ENCODE measurements at places on chromosomes 4 and X. TPM values are rescaled to one million over a fixed set of nuclear protein-coding genes. Genes with fewer than 3 reads are reported as not detected.

- no peaks in the 10 kb centered on the region for H3K4me1 ChIP-seq
- no peak overlapping the region for H3K27ac ChIP-seq
- no peaks in the 10 kb centered on the region for H3K27me3 ChIP-seq
- H3K36me3 ChIP-seq, result no peaks in the 10 kb centered on the region
- no peak for DNase-seq
These were observed 215.5 kb downstream of the APBB2 start for GRCh38 chr4:40998675-40999358.

DNA sequence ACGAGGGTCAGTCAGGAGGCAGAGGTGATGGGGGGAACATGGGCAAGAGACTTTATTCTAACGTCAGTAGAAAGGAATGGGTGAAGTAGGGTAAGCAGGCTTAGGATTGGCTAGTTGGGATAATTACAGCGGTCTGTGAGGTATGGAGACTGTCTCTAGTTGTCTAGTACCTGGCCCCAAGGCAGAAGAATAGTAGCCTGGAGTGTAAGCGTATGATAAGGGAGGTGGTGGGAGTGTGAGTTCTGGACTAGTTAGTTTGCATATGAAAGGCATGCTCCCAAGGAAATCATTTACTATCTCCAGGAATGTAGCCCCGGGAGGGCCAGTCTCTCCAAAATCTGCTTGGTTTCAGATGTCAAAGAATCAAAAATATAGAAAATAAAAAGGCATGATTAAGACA lies 219.6 kb upstream of the ANXA3 start:
- H3K4me3 ChIP-seq, result no peak overlapping the region
- DNase-seq, result no peak
- H3K36me3 ChIP-seq, result no peaks in the 10 kb centered on the region
- H3K27me3 ChIP-seq, result no peaks in the 10 kb centered on the region
- H3K4me1 ChIP-seq, result peaks cover 12% of the 10 kb centered on the region
- no peak overlapping the region for H3K27ac ChIP-seq

DNA sequence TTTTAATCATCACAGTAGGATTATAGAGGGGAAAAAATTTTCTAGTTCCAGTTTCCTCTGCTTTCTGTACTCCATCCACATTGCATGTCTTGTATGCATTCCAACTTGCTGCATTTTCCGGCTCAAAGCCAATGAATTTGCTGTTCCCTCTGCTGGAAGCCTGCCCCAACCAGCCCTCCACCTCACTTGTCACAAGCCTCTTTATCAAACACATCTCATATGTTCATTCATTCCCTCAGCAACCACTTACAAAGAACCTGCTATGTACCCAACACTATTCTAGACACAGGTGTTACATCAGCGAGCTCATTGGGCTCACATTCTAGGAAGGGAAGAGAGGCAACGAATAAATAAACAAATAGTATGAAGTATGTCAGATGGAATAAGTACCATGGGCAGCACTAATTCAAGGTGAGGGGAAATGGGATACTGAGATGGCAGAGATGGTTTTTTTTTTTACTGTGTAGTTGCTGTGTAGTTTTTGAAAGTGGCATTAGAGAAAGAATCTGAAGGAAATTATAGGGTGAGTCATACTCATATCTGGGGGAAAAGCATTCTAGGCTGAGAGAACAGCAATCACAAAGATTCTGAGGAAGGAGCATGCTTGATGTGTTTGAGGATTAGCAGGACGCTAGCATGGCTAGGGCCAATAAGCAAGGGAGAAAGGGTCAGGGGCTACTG lies 332.5 kb downstream of the PDGFC start:
- DNase-seq, result no peak
- no peaks in the 10 kb centered on the region for H3K36me3 ChIP-seq
- H3K27ac ChIP-seq, result no peak overlapping the region

DNA sequence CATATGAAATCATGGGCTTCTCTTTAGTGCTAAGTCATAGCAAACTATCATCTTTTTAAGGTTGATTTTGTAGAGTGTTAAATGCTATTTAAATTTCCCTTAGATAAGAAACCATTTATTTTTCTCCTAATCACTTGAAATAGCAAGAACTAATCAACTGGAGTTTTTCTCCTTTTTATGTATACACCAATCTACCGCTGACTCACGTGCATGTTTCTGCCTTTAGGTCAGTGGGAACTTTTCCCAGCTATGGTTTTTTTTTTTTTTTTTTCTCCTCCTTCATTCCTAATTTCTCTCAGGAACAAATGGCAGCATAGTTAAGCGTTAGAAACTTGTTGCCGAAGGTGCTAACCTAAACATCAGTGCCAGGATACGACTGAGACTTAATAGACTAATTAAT lies 176.4 kb downstream of the BMPR1B start:
- H3K27me3 ChIP-seq, result no peaks in the 10 kb centered on the region
- H3K4me3 ChIP-seq, result no peak overlapping the region
- no peak overlapping the region for H3K27ac ChIP-seq
- no peak for DNase-seq
- no peaks in the 10 kb centered on the region for H3K36me3 ChIP-seq

DNA sequence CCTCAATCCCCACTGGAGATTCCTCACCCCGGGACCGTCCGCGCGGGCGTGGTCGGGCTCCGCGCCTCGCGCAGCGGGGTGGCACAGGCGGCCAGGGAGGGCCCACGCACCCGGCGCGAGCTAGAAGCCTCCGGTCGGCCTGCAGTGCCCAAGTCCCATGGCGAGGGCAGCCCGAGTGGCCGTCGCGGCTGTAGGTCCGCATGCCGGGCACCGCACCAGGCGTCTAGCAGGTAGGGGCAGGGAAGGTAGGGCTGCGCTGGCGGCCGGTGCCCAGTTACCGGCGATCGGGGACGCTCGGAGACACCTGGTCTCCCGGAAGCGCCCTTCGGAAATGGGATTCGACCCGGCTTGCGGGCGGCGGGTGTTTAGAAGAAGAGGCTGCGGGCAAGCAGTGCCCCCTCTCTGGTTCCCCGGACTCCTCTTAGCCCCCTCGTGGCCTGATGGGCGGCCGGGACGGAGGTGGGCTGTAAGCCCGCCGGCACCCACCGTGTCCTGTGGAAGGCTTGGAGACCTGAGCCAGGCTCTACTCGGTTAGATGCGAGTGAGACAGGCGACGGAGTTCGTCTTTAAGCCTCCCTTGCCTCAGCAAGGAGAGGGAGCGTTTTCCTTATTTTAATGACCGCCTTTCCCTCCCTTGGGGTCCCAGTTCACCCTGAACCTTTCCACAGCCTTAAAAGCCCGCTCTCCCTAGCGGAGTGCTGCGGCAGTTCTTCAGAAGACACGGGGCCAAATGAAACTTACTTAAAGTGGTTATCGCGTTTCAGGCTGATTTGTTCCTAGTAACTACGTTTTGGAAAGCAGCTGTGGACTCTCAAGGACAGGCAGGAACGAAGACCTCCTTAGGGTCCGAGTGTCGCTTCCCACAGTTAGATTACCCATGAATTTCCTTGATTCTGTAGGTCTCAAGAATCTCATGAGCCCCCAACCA lies 821 bp downstream of the SLITRK2 start:
- DNase-seq, result peak; percentile 25
- H3K36me3 ChIP-seq, result no peaks in the 10 kb centered on the region
- H3K27me3 ChIP-seq, result peaks cover 4% of the 10 kb centered on the region
- no peak overlapping the region for H3K27ac ChIP-seq
- H3K4me3 ChIP-seq, result peak overlapping the region; percentile 74
- H3K4me1 ChIP-seq, result peaks cover 2% of the 10 kb centered on the region

GRCh38 chr4:83618431-83618830 lies 82.5 kb downstream of the GPAT3 start:
- no peak overlapping the region for H3K27ac ChIP-seq
- H3K27me3 ChIP-seq, result peaks cover 2% of the 10 kb centered on the region

Gene DDIT4L
- total RNA-seq, result not detected
